ENCODE measurements at places on chromosomes 11 and 22.

DNA sequence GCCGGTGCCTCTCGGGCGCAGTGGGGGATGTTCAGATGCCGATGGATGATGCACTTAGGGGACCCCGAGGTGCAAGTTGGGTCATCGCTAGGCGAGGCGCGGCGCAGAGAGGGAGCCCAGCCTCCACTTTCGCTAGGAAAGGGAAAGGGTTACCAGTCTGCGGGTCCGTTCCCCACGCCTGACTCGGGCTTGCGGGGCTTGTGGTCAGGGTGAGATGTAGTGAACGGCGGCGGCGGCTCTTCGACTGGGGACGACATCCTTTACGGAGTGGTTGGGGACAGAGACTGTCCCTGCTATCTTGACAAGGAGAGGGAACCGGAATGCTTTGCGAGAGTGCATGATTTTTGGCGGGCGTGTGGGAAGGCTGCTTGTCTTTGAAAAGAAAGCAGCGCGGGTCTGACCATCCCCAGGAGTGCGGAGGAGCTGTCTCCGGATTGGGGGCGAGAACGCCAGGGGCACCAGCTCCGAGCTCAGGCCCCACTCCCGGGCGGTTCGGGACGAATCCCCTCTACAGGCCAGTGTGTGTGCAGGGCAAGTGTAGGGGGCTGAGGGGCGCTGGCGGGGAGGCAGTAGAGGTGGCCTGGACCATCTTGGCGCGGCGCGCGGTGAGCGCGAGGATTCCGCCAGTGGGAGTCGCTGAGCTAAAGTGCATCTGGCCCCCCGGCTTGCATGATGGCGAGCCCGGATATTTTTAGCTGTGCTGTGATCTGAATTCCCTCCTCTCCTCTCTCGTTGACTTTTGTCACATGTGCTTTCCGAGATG lies 1.1 kb downstream of the FAT3 start:
- DNase-seq = no peak

- DNase-seq = no peak
Measured at GRCh38 chr11:66150725-66151124, 80.7 kb downstream of the PACS1 start.

DNA sequence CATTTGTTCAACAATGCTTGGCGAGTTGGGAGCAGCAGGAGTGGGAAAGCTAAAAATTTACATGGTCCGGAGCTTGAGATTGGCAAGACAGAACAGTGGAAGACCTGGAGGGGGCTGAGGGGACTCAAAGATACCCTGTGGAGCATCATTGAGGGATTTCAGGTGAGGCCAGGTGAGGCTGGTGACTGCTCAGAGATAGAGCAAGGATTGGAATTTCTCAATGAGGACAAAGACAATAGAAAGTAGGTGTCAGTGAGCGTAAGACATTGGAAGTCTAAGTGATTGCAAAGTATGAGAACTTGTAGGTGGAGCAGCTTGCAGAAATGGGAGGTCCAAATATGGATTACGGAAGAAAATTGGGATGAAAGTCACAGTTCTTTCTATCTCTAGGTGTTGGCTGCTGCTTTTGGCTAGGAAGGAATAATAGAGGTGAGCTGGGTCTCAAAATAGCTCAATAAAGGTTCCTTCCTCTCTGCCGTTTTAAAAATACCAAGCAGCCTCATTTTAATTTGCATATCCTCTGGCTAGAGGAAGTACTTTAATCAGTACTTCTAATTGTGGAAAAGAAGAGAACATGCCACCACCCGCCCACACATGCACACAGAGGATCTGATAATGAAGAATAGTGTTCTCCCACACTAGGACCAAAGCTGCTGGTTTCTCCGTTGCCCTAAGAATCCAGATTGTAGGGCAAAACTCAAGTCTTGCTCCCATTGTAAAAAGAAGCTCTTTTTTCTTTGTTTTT lies 41.8 kb upstream of the SORL1-AS1 start:
- DNase-seq = no peak

GRCh38 chr11:18853086-18853720 lies 61.6 kb upstream of the PTPN5 start:
- no peak for DNase-seq

DNA sequence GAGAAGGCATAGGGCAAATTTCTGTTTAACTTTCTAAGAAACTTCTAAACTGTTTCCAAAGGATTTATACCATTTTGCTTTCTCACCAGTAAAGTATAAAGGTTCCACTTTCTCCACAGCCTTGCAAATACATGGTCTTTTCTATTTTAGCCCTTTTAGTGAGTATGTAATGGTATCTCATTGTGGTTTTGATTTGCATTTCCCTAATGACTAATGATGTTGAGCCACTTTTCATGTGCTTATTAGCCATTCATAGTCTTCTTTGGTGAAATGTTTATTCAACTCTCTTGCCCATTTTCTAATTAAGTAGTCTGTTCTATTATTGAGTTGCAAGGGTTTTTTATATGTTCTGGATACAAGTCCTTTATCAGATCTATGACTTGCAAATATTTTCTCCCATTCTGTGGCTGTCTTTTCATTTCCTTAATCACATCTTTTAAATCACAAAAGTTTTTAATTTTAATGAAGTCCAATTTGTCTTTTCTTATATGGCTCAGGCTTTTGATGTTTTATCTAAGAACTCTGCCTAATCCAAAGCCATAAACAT lies 83.8 kb upstream of the KCNQ1OT1 start:
- no peak for DNase-seq
